HEK293T (cell line): ENCODE measurements at places on chromosomes 16 and 17.

GRCh38 chr17:50214976-50215760 is 13.7 kb upstream of the COL1A1 start:
- DNase-seq, result no peak

DNA sequence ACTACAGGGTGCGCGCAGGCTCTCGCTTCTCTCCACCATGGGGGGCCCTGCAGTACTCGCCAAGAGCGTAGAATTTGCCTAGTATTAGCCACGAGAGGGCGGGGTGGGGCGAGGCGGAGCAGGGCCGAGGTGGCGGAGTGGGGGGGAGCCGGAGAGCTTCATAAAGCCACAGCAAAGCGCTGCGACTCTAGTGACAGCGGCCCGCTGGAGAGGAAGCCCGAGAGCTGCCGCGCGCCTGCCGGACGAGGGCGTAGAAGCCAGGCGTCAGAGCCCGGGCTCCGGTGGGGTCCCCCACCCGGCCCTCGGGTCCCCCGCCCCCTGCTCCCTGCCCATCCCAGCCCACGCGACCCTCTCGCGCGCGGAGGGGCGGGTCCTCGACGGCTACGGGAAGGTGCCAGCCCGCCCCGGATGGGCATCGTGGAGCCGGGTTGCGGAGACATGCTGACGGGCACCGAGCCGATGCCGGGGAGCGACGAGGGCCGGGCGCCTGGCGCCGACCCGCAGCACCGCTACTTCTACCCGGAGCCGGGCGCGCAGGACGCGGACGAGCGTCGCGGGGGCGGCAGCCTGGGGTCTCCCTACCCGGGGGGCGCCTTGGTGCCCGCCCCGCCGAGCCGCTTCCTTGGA is at the start of gene TBX21:
TSS of gene TBX21 (plus strand) at position 190 of the 627 bp plus-strand sequence. CDS start at position 409, 219 bp downstream.
- peak; percentile 88 for DNase-seq

GRCh38 chr16:50114357-50115129 is 38.6 kb upstream of the TENT4B start:
- DNase-seq, result no peak

DNA sequence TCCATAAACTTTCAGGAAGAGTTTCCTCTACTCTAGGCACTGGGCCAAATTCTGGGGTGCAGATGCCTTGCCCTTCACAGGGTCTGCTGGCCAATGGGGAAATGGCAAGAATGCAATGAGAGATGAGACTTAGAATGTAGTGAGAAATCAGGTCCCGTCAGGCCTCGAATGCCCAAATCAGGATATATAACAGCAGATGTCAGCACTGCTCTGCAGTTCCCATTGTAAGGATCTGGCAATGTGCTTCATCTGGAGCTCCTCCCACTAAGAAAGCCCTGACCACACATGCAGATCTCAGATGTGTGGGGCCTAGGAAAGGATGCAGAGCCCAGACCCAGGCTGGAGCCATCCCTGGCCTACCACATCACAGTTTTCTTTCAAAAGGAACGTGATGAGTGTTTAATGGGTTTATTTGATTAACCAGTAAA is 13.9 kb upstream of the LPCAT2 start:
- DNase-seq, result no peak

DNA sequence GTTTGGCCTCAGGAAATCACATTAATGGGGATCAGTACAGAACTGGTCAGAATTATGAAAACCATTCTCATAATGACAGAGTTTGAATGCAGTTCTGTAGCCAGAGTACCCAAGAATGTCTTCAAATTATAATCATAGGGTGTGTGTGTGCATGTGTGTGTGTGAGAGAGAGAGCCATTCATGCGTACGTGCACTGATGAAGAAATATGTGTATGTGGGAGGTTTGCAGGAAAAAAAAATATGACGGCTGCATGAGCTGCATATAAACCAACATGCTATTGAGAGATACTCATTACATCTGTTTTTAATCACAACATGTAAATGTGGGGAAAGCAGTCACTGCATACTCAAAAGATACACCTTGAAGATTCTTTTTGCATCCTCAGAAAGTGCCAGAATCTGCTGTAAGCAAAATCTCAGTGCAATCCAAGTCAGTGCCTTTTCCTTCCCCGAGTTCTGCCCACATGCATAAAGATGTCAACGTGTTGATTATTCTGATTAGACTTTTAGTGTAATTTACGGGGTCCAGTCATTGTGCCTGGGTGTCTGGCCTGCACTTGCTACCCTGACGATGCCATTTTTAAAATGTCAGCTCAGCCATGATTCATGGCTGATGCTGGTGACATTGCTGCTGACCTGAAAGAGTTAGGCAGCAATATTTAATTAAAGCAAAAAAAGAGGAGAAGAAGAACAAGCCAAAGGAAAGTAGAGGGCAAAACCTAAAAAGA is 378.7 kb upstream of the ZFHX3 start:
- no peak for DNase-seq

GRCh38 chr17:61005358-61005757 is 327.7 kb downstream of the BCAS3 start:
- no peak for DNase-seq
